ENCODE measurements at places on chromosomes 3 and 15.

DNA sequence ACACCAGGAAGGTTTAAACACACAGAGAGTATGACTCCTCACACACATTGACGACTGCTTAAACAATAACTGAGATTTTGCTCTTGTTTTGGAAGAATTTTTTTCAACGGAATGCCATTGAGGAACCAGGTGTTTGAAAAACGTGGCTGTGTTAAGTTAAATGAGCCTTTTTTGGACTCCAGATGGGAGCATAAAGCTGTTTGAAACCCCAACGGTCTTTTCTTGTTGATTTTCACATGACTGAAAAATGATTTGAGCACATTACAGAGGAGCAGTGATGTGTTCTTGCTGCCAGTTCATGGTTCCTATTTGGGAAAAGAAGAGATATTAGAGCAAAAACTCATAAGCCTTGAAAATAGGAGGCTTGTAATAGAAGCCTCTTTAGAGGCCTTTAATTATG is 97.8 kb upstream of the SELENOK start:
- no peak for DNase-seq

GRCh38 chr3:10365791-10366190 is 44.9 kb upstream of the SEC13 start:
- DNase-seq: no peak

GRCh38 chr15:38680775-38681174 is 116.2 kb upstream of the RASGRP1 start:
- no peak for DNase-seq

- no peak for DNase-seq
Observed at GRCh38 chr15:52661909-52662308, 17.3 kb downstream of the ATOSA start.

DNA sequence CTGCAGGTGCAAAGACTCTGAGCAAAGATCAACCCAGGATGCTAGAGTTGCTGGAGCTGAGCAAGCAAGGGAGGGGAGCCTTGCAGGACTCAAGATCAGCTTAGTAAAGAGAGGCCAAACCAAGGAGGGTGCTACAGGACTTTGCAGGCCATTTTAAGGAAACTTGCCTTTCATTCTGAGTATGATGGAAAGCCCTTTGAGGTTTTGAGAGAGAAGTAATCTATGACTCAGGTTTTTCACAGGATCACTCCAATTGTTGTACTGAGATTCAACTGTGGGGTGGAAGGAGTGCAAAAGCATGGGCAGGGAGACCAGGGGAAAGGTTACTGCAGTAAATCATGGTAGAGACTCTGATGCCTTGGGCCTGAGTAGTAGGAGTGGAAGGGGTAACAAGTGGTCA is 260.4 kb upstream of the GPR149 start:
- DNase-seq: no peak

GRCh38 chr3:122085673-122086072 is 30.5 kb downstream of the CD86 start:
- no peak for DNase-seq

DNA sequence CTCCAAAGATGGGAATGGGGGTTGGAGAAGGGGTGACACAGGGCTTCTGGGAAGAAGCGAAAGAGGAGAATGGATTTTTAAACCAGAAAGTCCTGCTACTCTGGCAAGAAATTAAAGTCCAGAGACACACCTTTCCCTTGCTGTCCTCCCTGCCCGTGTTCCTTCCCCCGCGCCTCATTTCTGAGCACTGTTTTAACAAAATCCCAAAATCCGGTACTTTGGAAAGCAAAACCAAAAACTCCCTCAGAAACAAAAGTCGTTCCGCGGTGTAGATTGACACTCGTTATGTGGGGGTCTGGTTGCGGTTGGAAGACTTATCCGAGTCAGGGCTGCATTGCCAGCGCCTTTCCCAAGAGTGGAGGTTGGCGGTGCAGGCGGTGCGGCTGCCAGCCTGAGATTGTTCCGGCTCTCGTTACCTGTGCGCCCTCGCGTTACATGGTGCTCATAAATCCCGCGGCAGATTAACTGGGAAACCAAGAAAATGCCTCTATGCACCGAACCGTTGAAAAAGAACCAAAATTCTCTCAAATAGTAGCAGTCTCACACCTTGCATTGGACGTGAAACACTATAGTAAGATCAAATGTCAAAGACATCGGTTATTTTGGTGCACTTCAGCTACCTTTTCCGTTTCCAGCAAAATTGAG is 217.7 kb downstream of the MEIS2 start:
- DNase-seq: no peak

- no peak for DNase-seq
Observed at GRCh38 chr15:45684533-45684932, 49.7 kb downstream of the SQOR start.

DNA sequence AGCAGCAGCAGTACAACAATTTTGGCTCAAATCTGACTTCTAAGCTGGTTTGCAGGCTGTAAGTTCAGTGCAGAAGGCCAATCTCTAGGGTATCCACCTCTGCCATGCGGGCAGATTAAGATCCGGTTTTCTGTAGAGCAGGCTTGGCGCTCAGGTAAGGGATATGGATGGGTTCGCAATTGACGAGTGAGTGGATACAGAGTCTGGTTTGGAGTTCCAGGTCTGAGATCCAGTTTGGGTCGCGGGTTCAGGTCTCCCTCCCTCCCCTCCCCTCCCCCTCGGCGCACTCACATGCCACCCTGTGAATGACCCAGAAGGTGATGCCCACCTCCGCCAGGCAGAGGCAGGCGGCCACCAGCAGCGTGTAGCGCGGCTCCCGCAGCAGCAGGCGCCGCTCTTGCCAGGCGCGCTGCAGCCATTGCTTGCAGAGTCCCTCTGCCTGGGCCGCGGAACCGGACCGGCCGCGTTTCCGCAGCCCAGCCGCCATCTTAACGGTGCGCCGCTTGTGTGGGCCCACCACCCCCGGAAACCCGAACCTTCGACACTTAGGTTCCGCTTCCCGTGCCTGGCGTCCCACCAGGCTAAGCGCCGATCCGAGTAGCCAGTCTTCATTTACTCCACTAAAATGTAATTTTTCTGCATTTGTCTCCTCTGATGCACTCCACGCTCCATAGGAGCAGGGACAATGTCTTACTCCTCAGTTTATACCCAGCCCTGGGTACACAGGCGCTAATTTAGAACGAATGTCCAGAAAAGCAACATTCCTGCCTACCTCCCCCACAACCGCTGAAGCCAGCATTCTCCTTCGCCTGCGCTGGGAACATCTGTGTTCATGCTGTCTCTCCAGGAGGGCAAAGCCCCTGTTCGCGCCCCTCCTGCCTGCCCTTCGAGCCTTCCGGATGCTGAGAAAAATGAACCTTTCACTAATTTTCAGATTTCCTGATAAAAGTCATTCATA is at the start of gene ALG3:
Gene ALG3, minus strand, starts transcription at position 509 of the 958 bp plus-strand sequence. Its CDS starts 22 bp downstream, at position 487.
- peak; percentile 83 for DNase-seq

DNA sequence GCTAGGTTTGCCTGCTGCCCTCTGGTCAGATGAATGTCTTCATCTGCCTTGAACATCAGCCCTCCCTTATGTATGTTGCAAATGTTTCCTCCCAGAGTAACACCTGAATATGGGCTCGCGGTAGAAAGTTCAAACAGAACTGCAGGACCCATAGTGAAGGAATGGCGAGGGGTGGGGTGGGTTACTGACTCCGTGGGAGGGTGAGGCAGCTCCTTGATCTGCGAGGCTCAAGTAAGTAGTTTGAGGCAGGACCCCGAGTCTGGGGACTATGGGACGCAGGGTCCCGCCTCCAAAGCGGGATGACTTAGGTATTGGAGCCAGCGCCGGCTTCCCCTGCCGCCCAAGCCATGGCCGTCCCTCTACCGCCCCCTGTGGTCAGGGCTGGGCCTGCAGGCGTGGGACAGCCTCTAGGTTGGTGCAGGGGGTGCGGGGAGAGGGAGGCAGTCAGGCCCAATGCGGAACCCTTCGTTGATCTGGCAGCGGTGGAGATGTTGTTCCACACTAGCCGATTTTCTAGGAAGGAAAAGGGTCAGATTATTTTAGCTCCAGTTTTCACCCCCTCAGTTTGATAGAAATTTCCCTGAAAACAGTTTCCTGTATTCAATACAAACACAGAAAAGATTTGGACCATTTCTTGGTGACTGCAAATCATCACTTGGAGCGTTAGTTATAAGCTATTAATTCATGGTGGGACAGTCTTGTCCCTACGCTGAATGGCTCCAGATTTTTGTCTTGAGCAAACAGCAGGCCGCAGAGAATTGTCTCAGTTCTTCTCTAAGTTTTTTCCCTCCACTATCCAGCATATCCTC is 72.3 kb downstream of the CORO2B start:
- peak; percentile 17 for DNase-seq

DNA sequence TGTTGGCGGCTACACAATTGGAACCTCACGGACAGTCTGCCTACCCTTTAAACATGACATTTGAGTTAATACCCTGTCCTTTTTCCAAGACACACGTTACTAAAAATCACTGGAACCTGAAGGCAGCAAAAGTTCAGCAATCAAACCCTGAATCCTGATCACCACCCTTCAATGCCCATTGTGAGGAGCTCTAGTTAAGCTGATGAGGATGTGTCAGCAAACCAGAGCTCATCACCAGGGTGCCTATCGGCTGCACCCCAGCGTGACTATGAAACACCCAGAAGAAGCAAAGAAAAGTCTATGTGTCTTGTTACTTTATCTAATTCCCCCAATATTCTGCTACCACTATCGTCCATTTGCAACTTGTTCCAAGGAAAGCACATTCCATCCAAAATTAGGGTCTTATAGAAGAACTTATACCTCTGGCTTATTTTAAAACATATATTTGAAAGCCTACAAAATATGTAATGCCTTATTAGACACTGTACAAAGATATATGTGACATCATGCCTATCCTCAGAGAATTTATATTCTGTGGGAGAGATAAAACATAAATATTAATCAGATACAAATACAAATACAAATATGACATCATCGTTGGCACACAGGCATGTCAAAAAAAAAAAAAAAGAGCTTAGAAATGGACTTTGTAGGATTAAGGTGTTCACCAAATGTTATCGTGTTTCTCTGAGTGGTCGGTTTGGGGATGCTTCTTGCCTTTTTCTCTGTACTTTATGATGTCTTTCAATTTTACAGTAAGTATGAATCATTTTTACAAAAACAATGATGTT is 219.7 kb upstream of the SETMAR start:
- no peak for DNase-seq

- DNase-seq: no peak
Observed at GRCh38 chr3:140769951-140770350, 92.1 kb downstream of the TRIM42 start.

DNA sequence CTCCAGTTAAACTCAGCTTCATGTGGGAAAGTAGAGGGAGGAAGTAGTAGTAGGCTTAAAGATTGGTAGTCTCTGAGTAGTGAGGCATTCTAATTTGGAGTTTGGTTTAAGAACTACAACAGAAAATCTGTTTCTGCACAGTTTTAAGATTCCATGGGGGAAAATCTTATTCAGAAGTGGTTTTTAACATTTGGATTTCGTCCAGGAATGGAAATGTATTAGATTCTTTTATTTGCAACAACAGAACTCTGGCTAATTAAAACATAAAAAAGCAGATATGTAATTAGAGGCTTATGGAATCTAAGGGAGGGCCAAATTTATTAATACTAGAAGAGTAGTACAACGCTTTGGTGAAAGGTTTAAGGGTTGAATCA is 36.0 kb downstream of the NECTIN3 start:
- DNase-seq: no peak

- DNase-seq: no peak
Observed at GRCh38 chr3:135918600-135918999, 46.9 kb upstream of the PPP2R3A start.

- no peak for DNase-seq
Observed at GRCh38 chr15:69841113-69841828, 256.4 kb downstream of the TLE3 start.

GRCh38 chr15:22904736-22905135 is 66.3 kb downstream of the NIPA2 start:
- DNase-seq: no peak

Data from activated CD4-positive, alpha-beta T cell treated with anti-CD3 and anti-CD28 coated beads, Interleukin-2, amount 50 U/mL, for 24 hours (primary cell).